ENCODE measurements at places on chromosomes 12 and 14.

- no peak for DNase-seq
Measured at GRCh38 chr12:66800046-66800445, 121.2 kb upstream of the GRIP1 start.

DNA sequence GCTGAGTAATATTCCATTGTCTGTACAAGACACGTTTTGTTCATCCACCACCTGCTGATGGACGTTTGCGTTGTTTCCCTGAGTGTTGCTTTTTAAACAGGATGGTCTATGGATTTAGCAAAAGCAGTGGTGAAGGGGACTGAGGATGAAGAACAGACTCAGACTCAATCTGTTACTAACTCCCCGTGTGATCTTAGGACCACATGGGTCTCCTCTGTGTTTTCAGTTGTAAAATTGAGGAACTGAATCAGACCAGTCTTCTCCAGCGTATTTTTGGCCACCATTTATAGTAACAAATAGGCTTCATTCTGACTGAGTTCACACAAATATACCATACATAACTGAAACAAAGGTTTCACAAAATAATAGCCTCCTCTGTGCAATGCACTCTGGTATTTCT lies 85.6 kb downstream of the FOXN3 start:
- DNase-seq = no peak

- DNase-seq = no peak
Measured at GRCh38 chr14:104638927-104639450, 34.4 kb upstream of the TMEM179 start.

- no peak for DNase-seq
Measured at GRCh38 chr14:78182722-78183121, 12.5 kb downstream of the NRXN3 start.

- no peak for DNase-seq
Measured at GRCh38 chr14:71190770-71191374, 283.6 kb downstream of the PCNX1 start.

DNA sequence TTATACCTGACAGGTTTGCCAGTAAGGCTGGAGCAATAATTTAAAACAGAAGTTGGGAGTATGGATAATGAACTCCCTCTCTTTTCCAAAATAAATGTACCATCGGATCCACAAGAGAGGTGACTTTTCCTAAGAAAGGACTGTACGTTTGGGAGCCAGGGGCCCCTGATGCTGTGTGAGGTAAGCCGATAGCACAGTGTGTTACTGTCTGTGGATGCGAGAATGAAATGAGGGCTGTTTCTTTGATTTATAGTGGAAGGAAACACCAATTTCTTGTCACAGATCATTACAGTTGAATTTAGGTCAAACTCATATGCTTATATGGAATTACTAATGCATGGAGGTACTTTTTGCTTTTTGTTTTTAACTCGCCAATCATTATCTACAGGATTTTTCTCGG lies 147.7 kb downstream of the ZNF664 start:
- no peak for DNase-seq

DNA sequence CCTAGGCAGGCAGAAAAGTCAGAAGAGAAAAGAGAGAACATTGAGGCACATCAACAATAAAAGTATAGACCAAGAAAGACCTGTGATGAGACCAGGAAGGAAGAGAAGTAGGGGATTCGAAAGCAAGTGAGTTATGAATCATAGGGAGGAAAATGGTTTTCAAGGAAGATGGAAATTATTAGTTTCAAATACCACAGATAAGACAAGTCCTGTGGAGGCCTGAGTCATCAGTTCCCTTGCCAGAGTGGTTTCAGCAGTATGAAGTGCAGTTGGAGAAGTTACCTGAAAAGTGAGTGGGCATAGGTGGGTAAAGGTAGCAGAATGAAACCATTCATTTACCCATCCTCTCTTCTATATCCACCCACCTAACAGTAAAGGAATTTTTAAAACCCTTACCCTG lies 25.2 kb upstream of the TSPAN8 start:
- DNase-seq = no peak

DNA sequence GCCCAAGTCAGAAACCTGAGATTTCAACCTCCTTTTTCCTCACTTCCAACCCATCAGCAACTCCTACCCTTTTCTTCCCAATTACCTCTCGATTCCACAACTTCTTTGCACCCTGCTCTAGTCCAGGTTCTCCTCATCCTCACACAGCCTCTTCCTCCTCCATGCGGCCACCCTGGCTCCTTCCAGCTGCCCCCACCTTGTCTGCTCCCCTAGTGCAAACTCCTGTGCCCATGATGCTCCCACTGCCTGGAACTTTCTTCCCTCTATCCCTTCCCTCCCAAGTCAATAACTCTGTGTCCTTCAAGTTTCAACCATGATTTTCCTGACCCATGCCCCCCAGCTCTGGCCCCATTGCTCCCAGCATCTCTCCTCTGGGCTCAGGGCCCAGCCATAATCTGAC lies 17.3 kb downstream of the SELPLG start:
- DNase-seq = no peak

DNA sequence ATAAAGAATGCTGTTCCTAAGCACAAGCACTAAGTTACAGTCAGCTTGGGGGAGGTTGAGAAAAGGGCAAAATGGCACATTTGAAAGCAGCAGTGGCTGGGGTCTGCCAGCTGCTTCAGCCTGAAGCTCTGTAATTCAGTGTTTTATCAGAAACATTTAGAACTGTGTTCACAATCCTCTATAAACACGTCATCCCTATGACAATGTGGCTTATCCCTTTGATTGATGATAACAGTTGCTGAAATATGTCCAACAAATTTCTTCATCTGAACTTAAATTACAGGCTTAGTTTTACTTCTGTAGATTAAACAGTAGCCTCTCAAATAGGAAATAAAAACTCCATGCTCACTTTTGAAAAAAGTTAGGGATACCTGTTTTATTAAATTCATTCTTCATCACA lies 108.8 kb downstream of the VEZT start:
- DNase-seq = no peak

- DNase-seq = no peak
Measured at GRCh38 chr14:105739331-105740102, 213.1 kb downstream of the TMEM121 start.

GRCh38 chr12:86213012-86213411 lies 43.2 kb downstream of the MGAT4C start:
- DNase-seq = no peak

DNA sequence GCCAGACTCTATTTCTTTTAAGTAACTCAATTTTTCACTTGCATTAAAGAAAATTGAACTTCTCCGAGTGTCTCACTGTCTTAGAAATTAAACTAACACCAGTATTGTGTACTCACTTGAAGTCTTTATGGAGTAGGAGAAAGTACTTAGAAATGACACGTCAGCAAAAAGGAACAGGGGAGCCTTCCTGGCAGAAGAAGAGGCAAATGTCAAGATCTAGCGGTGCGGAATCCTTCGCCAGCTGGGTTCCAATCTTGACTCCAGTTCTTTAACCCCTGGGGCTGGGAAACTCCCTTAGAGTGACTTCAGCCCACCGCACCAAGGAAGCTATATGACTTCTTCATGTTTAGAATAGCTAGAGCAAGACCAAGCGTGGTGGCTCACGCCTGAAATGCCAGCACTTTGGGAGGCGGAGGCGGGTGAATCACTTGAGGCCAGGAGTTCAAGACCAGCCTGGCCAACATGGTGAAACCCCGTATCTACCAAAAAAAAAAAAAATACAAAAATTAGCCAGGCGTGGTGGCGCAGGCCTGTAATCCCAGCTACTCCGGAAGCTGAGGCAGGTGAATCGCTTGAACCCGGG lies 34.4 kb downstream of the WBP11 start:
- no peak for DNase-seq

DNA sequence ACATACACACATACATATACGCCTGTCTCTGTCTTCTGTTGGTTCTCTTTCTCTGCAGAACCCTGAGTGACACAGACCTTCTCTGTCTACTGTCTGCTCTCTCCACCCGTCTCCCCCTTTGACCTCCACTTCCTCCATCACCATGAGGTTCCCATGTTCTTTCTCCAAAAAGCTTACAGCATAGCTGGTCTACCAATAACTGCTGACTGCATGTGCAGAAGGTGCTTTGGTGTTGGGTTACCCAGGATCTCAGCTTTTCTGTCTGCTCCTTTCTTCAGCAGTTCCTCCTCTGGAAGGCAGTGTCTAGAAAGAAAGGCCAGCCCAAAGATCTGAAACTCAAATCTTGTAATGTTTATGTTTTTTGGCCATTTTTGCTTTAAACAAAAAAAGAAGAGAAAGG lies 125.6 kb downstream of the SMOC1 start:
- no peak for DNase-seq

- no peak for DNase-seq
Measured at GRCh38 chr14:68871392-68871791, 78.5 kb upstream of the ZFP36L1 start.

DNA sequence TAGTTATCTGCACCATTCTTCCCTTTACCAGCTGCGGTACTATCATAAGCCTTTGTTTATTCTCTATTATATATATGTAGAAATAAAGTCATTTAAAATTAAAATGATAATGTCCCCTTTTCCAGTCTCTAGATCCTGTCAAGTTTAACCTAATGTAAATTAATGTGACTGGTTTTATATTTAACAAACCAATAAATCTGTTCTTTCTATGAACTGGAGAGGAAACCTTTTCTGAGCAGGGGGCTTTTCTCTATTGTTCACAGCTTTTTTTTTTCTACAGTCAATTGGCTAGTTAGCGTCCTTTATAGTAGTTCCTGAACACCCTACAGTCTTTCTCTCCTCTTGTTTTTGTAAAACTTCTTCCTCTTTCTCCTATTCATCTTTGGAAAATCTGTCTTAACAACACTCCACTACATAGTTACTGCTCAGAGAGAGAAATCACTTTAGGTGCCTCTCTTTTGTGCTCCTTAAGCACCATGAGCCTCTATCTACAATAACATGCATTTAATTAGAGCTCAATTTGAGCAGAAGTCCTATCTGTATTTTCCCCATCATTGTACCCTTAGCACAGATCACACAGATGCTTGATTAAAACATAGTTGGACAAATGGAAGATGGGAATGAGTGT lies 332.6 kb upstream of the SYT1 start:
- no peak for DNase-seq

GRCh38 chr12:116508145-116509121 lies 50.7 kb upstream of the MAP1LC3B2 start:
- no peak for DNase-seq

DNA sequence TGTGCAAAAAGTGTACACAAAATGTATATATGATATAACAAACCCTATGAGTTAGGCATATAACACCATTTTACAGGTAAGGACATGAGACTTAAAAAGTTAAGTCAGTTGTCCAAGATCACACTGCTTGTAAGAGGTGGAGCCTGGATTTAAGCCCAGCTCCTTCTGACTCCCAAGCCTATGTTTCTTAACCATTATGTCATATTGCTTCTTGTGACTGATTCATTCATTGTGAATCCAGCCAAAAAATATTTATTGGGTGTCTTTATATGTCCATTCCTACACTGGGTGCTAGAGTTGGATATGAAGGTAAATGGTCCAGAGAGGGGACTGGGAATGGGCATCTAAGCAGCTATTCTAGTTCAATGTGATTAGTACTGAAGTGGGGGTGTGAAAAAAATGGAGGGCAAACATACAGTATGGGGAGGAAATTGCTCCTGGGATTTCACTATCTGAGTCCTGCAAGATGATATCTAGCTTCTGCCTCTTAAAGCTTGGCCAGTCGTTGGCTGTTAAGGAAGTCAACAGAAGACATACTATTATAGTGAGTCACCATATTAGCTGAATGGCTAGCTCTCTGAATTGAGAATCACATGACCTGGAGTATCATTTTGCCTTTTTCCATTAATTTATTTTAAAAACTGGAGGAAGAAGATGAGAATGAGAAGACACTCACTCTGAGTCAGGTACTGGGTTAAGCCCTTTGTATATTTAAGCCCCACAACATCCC lies 28.8 kb downstream of the PAX9 start:
- DNase-seq = peak; percentile 23

DNA sequence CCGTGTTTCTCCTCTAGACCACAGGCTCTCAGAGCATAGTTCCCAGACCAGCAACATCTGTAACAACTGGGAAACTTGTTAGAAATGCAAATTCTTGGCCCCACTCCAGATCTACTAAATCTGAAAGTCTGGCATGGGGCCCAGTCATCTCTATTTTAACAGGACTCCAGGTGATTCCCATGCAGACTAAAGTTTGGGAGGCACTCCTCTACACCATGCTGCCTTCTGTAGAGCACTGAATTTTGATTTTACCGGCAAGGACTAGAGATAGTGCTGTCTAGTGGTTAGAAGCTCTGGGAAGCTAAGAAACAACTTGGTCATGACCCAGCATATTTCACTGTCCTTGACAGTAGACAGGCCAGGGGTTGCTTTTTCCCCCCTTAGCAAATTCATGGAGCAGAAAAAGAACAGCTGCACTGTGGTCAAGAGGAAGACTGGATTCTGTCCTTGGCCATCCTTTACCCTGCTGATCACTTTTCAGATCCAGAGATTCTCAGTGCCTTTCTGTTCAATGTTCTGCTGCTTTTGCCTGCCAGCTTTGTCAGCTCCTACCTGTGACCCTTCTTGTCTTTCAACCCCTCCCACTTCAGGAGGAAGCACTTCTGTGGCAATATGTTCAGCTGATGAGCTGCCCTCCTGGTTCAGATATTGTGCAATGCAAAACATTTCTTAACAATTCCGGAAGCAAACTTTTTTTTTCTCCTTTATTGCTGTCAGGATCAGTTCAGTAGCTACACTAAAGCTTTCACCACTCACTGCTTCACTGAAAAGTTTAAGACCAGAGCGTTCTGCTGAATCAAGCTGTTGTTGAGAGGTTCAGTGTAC lies 133.8 kb upstream of the NUDT4 start:
- DNase-seq = peak; percentile 62

GRCh38 chr12:16330560-16330959 lies 16.9 kb upstream of the MGST1 start:
- no peak for DNase-seq

- no peak for DNase-seq
Measured at GRCh38 chr12:131499864-131500190, 211.1 kb upstream of the SFSWAP start.

- DNase-seq = no peak
Measured at GRCh38 chr14:99253890-99254289, 18.1 kb downstream of the BCL11B start.

DNA sequence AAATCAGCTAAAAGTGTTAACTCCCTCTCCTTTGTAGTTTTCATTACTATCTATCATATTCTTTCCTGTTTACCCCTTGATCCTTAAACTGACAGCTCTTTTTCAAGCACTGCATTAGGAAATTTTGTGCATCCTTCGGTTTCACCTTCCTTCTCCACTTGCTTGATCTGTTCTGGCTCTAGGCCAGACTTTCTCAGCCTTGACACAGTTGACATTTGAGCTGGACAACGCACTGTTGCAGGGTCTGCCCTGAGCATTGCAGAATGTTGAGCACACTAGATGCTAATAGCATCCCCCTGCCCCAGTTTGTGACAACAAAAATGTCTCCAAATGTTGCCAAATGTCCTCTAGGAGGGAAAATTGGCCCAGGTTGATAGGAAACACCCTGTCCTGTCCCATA lies 75.4 kb upstream of the KCNJ8 start:
- DNase-seq = no peak

DNA sequence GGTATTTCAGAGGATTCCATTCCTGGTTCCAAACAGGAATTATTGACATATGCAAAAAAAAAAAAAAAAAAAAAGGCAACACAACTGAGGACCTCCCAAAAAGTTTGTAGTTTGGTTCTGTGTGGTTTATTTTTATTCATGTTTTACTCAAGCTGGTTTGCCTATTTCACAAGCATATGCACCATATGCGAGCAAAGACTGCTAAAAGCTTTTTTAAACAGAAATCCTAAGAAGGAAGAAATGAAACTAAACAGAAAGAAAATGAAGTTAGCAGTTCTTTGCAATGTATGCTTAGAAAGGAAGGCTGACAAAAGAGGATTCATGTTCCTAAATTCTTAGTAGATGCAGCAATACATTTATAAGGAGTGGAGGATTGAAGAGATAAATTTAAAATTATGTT lies 487.6 kb upstream of the FLRT2 start:
- DNase-seq = no peak

- DNase-seq = no peak
Measured at GRCh38 chr12:55651299-55651683, 14.6 kb downstream of the OR10P1 start.
